Activated T-cell treated with anti-CD3 and anti-CD28 coated beads, Interleukin-2, amount 50 U/mL, for 1 hour (primary cell): ENCODE measurements at places on chromosomes 3 and 15.

- no peak for DNase-seq
Observed at GRCh38 chr15:86267892-86268291, 188.2 kb downstream of the AGBL1 start.

- no peak for DNase-seq
Observed at GRCh38 chr15:43923553-43923952, 96.8 kb downstream of the WDR76 start.

DNA sequence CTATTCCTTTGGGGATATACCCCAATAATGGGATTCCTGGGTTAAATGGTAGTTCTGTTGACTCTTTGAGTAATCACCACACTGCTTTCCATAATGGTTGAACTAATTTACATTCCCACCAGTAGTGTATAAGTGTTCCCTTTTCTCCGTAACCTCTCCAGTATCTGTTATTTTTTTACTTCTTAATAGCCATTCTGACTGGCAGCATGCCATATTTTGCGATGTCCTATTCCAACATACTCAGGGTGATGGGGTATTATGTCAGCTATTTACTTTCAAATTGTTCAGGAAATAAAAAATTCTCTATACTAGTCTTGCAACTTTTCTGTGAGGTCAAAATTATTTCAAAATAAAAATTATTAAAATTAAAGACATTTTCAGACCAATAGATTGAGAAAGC is 9.1 kb upstream of the PARP14 start:
- no peak for DNase-seq

DNA sequence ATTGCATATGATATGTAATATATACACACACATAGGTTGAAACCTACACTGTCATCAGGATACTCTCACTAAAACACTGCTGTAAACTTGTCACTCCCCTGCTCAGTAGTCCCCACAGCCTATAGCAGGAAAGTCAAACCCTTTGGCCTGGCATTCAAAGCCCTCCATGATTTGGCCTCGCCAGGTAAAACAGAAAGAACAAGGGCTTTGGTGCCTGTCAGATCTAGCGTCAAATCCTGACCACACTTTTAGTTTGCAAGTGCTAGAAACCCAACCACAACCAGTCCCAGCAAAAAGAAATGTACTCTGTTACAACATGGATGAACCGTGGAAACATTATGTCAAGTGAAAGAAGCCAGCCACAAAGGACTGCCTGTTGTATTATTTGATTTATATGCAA is 11.4 kb downstream of the CRABP1 start:
- no peak for DNase-seq

- DNase-seq, result no peak
Observed at GRCh38 chr3:18988614-18989229, 159.6 kb upstream of the KCNH8 start.

DNA sequence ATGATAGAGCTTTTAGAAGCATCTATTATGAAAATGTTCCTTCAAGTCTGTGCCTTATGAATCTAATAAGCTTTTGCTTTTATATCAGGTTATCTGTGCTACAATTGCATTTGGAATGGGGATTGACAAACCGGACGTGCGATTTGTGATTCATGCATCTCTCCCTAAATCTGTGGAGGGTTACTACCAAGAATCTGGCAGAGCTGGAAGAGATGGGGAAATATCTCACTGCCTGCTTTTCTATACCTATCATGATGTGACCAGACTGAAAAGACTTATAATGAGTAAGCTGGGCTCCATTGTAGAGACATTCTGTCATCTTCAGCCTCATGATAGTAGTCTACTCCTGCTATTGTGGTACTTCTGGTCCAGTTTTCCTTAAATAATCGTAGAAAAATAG is 73.4 kb downstream of the BLM start:
- no peak for DNase-seq

DNA sequence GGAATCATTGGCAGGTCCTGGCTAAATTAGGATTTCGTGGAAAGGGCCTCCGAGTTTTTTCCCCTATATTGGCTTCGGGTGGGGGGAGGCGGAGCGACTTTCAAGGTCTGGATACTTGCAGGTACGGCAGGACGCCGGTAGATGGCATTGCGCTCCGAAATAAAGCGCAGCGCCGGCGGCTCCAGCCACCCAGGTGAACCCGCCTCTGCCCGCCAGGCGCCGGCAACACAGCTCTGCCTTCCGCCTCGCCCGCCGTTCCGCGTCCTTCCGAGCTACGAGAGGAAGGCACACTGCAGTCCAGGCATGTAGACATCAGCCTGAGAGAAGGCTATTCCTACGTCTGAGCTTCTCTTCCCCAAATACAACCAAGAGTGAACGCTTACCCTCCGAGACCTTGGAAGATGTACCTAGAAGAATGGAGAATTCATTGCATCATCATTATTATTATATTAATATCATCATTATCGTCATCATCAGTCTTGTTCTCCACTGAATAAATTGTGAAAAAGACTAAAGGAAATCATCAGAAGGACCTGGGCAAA is 514.1 kb downstream of the MECOM start:
- DNase-seq, result peak; percentile 67

DNA sequence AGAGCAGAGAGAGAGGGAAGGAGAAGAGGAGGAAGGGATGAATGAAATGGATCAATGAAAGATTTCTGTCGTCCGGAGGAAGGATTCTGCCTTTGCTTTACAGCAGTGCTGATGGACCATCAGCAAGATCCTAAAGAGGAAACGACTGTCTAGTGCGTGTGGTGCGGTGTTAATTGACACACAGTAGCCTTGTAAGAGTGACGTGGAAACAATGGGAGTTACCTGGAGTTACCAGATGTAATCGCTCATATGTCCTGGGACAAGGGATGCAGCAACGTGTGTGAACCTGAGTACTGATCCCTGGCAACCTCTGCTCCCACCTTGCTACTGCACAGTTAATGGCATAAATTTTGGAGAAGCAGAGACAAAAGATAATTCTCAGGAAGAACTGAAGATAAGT is 62.6 kb upstream of the TPRG1 start:
- DNase-seq, result no peak

DNA sequence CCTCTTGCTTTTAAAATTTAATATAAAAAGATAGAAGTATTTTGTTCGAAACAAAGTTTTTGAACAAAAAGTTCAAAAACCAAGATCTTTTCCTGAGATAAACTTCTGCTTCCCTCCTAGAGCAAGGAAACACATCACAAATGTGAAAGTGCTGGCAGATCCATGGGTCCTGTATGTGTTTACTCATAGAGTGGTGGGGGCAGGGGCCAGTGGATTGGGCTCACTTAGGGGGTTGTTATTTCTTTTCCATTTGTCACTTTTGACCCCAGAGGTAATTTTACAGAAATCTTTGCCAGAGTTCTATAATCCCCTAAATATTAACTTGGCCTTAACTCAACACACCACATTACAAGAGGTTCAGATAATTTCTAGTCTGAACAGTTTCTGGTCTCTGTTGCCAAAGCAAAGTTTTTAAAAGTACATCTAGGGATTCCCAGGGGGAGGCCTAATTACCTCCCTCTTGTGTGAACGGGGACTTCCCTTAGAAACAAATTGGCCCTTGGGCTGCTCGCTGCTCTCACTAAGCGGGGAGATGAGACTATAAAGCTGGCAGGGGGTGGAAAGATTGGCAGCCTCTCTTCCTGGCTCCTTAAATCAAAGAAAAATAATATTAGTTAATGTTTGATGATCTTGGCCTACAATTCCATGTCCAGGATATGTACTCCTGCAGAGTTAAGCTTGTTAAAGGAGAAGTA is 66.8 kb upstream of the PTX3 start:
- no peak for DNase-seq

DNA sequence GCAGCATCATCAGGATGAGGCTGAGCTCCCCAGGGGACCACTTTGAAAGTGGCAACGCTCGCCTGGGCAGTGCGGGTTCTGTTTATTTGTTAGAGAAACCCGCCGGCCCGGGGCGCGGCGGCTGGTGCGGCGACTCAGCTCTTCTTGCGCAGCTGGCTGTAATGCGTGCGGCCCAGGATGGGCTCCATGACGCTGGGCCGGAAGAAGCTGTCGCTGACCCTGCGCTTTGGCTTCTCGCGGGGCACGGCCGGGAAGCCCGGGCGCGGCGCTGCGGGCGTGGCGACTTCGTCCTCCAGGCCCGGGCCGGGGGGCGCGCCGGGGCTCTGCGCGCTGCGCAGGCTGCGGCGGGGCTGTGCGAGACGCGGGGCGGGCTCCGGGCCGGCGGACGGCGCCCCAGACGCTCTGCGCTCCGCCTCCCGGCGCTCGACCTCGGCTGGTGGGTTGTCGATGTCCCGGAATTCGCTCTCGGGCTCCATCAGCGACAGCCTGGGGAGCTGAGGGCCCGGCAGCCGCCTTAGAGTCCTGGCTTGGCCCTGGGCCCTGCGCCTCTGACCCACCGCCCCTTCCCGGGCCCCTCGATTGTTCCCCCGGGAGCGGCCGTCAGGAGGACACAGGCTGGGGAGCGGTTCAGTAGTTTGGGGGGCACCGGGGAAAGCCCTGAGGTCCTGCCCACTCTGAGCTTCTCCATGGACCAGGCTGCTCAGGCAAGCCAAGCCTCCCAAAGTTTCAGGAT is 10.3 kb upstream of the KIF7 start:
- DNase-seq, result no peak
